ENCODE measurements at places on chromosomes 16 and 17.

GRCh38 chr16:88869673-88869980 lies 3.2 kb upstream of the PABPN1L start:
- no peak for DNase-seq

GRCh38 chr16:30760577-30761426 lies 1.1 kb downstream of the CFAP119 start:
- no peak for DNase-seq

GRCh38 chr16:57541754-57542435 lies 548 bp upstream of the ADGRG5 start:
- DNase-seq, result no peak

DNA sequence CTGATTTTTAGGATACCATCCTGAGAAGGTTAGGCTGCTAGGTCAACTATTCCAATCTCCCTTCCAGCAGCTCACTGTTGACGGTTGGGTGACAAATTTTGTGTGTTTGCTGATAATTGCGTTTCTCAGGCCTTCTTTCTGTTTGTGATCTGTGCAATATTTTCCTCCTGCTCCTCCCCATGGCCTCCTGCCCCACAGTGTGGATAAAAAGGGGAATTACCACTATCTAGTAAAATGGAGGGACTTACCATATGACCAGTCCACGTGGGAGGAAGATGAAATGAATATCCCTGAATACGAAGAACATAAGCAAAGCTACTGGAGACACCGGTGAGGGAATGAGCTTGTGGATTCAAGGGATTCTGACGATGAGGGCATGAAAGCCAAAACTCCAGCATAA lies 9.2 kb downstream of the CHD3 start:
- peak; percentile 55 for DNase-seq

- DNase-seq, result no peak
These were observed 36.1 kb upstream of the CBFA2T3 start for GRCh38 chr16:89013111-89013510.

- no peak for DNase-seq
These were observed 25.6 kb downstream of the TEX14 start for GRCh38 chr17:58665946-58666857.

- DNase-seq, result no peak
These were observed 16.1 kb upstream of the CRHR1 start for GRCh38 chr17:45768000-45768399.

DNA sequence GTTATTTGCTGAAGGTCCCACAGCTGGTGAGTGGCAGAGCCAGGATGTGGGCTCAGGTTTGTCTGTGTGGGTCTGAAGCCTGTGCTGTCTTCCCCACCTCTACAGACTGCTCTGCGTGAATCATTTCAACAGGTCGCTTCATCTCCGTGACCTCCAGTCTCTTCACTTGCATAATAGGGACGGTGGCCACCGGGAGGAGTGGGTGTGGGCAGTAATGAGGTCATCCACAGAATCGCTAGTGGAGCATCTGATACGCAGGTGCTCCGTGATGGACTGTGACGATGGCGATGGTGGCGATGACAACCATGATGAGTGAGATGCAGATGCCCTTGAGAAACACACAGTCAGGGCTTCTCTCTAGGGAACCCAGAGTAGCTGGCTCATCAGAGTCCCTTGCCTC lies 120.2 kb downstream of the RAP1GAP2 start:
- DNase-seq, result no peak

- no peak for DNase-seq
These were observed 92.9 kb downstream of the SMG6 start for GRCh38 chr17:2210726-2211125.

GRCh38 chr17:18866866-18867813 lies 9.2 kb downstream of the PRPSAP2 start:
- no peak for DNase-seq

Measured in astrocyte of the spinal cord (primary cell).